ENCODE measurements at places on chromosomes 12 and 14.

GRCh38 chr12:86331012-86331411, 74.8 kb upstream of the MGAT4C start:
- DNase-seq: no peak

DNA sequence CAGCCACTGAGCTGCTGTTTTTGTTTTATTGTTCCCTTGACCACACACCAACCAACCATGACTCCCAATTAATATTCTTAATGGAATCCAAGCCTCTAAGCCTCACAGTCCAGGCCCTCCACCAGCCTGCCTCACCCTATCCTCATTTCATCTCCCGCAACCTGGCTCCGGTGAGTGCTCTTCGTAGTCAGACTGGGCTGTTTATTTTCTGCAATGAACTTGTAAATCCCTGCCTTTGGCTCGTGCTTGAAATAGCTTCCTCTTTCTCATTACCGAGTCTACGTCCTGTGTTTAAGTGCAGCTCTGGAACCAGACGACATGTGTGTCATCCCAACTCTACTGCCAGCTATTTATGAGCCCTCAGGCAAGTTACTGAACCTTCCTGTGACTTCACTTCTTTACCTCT, 12.4 kb upstream of the ETFBKMT start:
- DNase-seq: no peak

DNA sequence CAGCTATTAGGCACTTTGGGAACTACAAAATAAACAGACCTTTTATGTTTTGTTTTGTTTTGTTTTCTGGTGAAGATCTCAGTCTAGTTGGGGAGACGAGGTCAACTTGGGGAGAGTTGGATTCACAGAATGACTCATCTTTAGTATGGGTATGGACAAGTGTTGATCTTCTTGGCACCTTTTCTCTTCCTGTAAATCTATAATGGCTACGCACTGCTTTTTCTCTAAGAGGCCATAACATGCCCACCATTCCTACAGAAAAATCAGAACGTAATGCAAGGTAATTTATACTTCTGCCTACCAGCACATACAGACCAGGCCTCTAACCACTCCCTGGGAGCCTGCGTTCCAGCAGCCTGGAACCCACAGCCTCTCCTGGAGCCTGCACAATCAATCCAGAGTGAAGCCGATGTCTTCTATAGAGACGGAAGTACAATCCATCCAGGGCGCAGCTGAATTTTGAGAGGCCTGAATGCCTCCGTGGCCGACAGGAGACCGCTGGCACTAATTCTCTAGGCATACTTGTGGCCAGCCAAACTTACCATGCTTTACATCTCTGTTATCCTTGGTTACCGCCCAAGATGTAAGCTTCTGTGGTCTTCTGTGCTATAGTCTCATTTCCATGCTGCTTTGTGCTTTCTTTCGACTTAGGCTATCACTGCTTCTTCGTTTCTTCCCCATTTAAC, 717 bp downstream of the PPHLN1 start:
- DNase-seq: peak; percentile 33

DNA sequence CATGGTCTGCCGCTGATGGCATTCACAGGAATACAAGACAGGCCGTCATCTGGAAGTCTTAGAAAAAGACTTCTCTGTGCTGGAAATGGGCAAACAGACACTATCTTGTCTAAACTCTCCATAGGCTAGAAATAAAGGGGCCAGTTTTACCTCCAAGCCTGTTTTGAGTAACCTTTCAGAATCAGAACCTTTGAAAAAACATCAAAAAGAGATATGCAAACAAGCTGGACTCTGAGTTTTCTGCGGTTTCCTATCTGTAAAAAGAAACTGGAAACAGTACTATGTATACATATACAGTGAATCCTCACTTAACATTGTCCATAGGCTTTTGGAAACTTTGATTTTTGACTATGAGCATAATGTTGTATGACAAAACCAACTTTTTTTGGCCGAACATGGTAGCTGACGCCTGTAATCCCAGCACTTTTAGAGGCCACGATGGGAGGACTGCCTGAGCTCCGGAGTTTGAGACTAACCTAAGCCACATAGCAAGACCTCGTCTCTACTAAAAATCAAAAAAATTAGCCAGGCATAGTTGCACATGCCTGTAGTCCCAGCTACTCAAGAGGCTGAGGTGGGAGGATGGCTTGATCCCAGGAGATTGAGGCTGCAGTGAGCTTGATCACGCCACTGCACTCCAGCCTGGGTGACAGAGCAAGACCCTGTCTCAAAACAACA, 92.9 kb upstream of the MAX start:
- DNase-seq: no peak

DNA sequence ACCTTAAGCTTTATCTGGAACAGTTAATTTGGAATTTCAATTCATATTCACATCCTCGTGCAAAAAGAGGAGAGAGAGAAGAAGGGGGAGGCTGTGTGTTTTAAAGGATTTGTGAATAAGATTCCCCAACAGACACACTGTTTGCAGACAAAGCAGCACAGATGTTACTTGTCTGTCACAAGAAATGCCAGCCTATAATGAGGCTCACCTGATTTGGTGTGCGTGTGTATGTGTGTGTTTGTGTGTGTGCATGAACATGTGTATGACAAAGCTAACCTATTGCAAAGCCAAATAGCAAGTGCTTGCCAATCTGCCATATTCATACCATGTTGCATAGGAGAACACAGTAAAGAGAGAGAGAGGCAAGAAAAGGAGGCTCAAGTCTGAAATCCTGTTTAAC, 361.6 kb upstream of the NOVA1 start:
- no peak for DNase-seq

DNA sequence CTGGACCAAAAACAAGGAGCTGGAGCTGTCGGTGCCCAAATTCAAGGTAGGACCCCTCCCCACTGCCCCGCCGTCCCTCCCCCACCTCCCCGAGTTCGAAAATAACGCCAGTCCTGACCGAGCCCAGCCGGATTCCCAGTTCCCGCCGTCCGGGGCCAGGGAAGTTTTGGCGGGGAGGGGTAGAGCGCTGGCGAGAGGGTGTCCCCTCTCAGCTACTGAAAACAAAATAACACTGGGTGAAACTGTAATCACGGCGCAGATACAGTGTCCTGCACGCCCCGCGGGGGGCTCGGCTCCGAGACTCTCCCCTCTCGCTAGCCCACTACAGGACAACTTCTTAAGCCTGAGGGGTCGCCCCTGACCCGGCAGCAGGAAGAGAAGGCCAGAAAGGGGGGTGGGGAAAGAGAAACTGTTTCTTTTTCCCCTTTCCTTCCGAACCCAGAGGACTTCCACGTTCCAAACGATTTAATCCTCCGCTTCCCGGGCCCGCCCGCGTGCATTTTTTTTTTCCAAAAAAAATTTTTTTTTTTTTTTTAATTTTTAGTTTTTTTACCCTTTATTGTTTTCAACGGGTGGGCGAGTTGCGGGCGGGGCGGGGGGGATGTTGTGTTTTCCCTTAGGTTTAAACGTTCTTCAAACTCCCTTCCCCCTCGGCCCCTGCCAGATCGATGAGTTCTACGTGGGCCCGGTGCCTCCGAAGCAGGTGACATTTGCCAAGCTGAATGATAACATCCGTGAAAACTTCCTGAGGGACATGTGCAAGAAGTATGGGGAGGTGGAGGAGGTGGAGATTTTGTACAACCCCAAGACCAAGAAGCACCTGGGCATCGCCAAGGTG, 1.6 kb downstream of the SETD1B start:
- DNase-seq: no peak

DNA sequence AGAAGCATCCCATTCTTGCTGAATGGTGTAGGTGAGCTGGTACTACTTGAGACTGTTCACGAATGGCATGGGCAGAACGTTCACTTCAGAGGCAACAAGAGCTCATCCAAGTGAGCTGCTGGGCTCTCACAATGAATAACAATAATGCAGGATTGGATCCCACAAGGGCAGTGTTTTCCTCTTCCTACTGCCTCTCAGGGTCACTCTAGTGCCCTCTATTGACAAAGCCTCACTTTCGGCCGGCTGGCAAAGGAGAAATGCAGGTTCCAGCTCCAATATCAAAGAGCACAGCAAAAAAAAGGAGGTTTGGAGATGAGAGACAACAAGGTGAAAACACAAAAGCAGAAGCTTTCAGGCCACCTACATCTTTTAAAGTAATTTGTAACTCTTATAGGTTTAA, 74.6 kb upstream of the MYF6 start:
- DNase-seq: no peak

DNA sequence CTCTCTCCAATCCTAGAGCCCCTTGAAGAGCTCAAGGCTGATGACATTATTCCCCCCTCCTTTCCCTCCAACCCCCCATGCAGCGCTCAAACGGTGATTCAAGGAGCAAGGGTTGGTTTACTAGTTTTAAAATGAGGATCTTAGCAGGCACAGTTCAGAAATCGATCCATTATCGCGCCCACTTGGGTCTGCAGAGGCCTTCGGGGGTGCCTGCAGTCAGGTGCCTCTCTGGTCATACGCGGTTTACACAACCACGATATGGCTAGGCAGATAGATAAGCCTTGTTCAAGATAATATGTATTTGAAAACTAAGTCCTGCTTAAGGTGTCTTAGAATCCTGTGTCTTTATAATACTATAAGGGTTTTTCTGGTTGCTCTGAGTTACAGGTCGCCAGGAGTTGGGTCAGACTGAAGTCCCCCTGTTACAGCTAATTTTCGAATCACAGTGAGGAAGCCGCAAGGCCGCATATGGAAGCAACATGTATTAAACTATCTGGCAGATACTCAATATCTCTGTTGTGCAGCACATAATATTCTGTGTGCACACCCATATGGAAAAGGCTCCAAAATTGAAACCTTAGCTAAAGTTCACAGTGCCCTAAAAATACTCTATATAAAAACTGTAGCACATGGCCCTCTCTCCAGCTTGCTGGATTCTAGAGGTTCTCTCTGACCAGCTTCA, 10.0 kb downstream of the BHLHE41 start:
- DNase-seq: no peak

DNA sequence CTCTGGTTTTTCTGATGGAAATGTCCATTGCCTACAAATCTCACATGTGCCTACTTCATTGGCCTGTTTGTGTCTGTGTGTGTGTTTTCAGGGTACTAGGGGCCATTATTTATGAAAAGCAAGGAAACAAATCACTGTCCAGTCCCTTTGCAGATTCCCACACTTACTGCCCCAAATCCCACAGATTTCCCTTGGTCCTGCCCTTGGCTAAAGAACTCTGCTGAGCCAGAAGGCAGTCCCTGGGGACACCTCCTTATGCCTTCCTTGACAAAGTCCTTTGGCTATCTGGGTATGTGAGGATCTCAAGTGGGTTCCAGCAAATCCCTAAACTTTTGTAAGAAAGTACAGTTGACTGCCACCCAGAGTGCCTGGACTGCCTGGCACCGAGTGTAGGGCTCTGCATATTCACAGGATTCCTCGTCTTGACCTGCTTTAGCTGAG, 388.1 kb downstream of the BCAT1 start:
- no peak for DNase-seq

GRCh38 chr12:47067176-47067575, 12.2 kb upstream of the PCED1B start:
- DNase-seq: no peak

GRCh38 chr14:51609955-51610283, 41.8 kb upstream of the FRMD6 start:
- DNase-seq: no peak

- no peak for DNase-seq
Measured at GRCh38 chr12:46100551-46101484, 110.4 kb upstream of the SCAF11 start.

GRCh38 chr14:92626041-92626440, 112.5 kb downstream of the RIN3 start:
- DNase-seq: no peak

DNA sequence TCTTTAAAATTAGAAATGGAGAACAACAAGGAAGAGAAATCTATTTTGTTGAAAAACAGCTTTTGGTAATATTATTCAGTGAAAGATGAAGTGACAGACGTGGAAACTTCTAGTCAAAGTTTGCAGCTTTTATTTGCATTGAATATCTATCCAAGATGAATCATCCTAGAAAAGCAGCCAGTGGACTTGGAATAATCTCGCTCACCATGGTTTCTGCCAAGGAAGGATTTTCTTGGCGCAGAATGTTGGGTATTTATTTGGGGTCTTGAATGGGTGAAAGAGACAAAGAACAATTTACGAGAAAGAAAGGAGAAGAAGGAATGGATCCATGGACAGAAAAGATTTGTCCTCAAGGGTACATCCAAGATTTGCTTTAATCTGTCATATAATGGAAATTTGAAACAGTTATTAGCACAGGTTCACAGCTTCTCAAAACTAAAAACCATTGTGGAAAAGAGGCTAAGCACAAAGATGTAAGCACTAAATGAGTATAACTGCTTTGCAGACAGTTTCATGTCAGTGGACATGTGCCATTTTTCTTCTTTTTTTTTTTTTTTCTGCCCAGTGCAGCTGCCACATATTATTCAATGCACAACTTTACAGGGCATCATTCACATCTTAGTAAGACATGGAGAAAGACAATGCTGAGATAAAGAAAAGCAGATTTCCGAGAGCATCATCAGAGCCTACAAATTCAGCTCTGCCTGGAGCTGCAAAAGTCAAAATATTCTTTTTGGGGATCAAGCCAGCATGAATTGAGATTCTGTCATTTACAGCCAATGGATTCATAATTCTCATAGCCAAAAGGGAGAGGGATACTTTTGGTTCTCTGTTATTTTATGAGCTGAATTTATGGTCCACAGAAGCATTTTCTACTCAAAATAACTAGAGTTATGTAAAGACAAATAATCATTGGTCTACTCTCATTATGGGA, 333.7 kb downstream of the DAD1 start:
- DNase-seq: no peak

All from CD4-positive, alpha-beta T cell treated with Interleukin-1 beta for 1 hour (primary cell).